ENCODE measurements at places on chromosomes 16 and 17. TPM values are rescaled to one million over a fixed set of nuclear protein-coding genes. Genes with fewer than 3 reads are reported as not detected.

DNA sequence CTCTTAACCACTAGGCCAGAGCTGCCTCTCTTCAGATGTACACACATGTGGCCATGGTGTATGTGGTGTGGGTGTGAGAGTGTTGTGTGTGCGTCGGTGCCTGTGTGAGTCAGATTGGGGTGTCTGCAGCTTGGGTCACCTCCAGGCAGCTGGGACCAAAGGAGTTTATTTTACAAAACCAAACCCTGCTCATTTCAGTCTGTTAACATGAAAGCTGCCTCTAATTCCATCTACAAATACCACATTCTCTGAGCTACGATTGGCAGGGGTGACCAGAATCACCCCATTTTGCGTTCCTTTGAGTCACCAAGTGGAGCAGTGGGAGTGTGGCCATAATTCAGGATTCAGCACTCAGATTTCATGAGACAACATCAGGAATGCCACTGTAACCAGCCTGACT, 105.3 kb downstream of the IRX5 start:
- DNase-seq, result no peak

- DNase-seq, result no peak
Observed at GRCh38 chr17:42333053-42333452, 44.8 kb downstream of the STAT5A start.

GRCh38 chr17:57875290-57876022, 25.6 kb upstream of the MRPS23 start:
- DNase-seq, result no peak

- no peak for DNase-seq
Observed at GRCh38 chr17:60352569-60352968, 39.4 kb downstream of the USP32 start.

Gene PALB2
- 22.9 TPM for total RNA-seq

Gene NTN1
- total RNA-seq, result 0.71 TPM

Data from activated T-cell treated with anti-CD3 and anti-CD28 coated beads, Interleukin-2, amount 50 U/mL, for 4 hours (primary cell).